ENCODE measurements at places on chromosomes 6 and 20.

- no peak for DNase-seq
These were observed 182.8 kb downstream of the SASH1 start for GRCh38 chr6:148525453-148525852.

GRCh38 chr20:18685406-18685805 lies 97.6 kb downstream of the DTD1 start:
- DNase-seq = no peak

- DNase-seq = no peak
These were observed 193.7 kb downstream of the GPX5 start for GRCh38 chr6:28719275-28719940.

- no peak for DNase-seq
These were observed 322.8 kb downstream of the FARS2 start for GRCh38 chr6:5584078-5584482.

DNA sequence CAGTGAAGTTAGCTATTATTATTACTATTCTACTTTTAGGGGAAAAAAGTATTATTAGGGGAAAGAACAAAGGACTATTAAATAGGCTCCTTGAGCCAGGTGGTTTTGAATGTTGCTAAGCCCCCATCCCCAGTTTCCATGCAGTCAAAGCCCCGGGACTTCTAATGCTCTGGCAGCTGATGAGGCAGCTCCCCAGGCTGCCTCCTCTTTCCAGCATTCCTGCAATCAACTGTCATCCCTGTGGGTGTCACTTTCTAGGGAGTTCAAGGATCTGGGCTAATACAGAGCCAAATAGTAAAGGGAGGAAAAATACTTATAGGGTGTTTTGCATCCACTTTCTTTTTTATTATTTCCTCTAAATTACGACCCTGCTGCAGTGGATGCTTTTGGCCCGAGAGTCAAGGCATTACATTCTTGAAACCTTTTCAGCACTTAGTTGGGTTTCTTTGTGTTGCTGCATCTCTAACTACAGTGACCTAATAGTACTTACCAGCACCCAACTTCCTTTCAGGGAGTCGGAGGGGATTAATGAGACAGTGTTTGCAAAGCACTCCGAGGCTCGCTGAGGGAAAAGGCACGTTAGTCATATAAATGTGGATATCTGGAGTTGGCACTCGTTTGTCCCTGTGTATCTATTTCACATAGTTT lies 303.9 kb upstream of the MAP3K7 start:
- no peak for DNase-seq

- DNase-seq = no peak
These were observed 715.6 kb downstream of the QKI start for GRCh38 chr6:164130151-164130550.

DNA sequence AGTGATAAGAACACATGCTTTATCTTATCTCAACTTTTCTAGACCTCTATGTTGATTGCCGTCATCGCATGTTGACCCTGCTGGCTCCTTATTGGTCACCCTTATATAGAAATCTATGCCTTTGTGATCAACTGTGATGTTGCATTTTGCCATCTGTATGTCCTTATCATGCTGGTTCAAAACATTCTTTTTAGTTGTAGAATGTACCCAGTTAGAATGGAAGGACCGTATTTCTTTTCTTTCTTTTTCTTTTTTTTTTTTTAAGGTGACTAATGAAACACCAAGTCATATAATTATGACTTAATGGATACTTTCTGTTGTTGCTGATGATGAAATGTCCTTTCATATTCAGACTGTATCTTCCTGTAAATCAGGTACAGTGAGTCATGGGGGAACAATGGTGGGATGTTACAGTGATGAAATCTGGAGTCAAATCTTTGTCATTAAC lies 145.9 kb upstream of the CITED2 start:
- DNase-seq = no peak
